ENCODE measurements at places on chromosomes 1 and 21.

DNA sequence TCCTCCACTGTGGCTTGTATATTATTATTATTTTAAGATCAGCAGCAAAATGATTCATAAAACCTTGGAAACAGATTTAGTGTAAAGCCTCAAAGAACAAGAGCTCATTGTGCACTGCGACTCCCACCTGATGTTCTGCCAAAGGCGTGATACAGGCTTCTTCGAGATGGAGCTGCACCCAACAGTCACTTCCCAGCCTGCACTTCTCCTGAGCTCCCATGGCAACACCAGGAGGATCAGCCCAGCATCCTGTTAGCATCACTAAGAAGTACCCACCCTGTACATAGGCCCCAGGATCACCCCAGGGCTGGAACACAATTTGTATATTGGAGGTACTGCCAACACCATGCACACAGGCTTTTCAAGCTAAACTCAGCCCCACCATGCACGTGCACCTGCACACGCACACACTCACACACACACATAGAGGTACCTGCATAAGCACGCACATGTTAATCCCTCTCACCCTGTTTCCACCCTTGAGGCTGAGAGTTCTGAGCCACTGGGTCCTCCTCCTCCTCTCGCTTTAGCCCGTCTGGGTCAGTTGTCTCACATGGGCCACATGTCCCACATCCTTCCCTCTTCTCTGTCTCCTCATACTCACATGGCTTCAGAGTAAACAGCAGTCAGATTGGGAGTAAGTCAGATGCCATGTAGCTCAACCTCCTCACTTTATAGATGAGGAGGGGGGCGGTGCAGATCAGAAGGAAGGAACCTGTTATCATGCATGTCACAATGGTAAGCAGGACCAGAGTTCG lies 281.9 kb upstream of the POU3F1 start:
- no peak for DNase-seq

DNA sequence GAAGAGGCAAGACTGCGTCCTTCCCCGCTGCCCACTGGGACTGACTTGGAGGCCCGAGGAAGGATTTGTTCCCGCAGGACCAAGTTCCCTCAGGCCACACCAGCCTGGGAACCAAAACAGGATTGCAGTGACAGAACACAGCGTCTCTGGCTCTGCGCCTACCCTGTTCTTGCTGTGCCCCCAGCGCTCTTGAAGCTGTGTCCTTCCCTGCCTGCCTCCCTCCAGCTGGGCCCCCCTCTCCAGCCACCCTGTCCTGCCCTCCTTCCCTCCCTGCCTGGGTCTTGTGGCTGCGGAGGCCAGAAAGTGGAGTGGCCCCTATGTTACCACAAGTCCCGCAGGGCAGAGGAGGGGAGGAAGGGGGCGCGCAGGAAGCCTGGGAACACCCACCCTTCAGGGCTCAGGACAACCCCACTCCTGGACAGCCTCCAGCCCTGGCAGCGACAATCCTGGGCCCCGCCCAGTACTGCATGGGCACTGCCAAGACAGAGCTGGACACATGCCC lies 164.9 kb downstream of the DYRK1A start:
- DNase-seq, result no peak

GRCh38 chr1:168637350-168637991 lies 61.1 kb downstream of the XCL1 start:
- no peak for DNase-seq

- no peak for DNase-seq
Measured at GRCh38 chr1:109161858-109162606, 48.1 kb downstream of the ELAPOR1 start.

GRCh38 chr1:183301239-183301638 lies 115.2 kb downstream of the LAMC2 start:
- no peak for DNase-seq

DNA sequence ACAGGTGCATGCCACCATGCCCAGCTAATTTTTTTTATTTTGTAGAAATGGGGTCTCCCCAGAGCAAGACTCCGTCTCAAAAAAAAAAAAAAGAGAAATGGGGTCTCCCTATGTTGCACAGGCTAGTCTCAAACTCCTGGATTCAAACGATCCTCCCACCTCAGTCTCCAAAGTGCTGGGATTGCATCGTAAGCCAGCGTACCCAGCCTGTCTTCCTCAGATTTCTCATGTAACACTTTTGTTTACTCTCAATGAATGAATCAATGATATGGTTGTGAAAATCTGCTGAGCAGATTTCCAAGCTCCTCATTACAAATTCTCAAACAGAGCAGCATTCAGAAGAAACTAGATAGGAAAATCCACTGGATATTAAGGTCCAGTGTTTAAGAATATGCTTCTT lies 6.6 kb downstream of the CMPK1 start:
- DNase-seq, result no peak

GRCh38 chr1:244083383-244083943 lies 32.4 kb downstream of the ZBTB18 start:
- no peak for DNase-seq

DNA sequence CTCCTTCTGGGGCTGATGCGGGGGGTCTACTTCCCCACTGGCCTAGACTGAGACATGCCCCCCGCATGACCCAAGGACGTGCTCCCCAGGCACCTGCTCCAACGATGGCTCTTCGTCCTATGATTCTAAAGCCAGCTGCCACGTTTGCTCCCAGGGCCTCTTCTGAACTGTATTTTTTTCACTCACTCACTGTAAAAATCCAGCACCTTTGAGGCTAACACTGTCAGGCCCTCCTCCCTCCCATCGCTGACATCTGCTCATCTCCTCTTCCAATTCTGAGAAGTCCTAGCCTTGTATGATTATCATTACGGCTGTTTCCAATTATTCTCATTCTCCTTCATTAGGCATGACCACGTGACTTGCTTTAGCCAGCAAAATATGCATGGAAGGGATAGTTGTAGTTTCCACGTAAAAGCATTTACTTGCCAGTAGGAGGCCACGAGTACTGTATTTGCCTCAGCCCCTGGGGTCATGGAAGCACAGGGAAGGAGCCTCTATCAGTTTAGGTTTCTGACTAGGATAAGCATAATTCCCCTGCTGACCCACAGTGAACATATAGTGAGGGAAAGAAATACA lies 19.1 kb upstream of the EDN2 start:
- DNase-seq, result no peak

- no peak for DNase-seq
Measured at GRCh38 chr1:93468662-93469061, 20.7 kb downstream of the FNBP1L start.
